Hypothalamus (tissue), 51 donors: ENCODE measurements at places on chromosomes 1 and 21.

DNA sequence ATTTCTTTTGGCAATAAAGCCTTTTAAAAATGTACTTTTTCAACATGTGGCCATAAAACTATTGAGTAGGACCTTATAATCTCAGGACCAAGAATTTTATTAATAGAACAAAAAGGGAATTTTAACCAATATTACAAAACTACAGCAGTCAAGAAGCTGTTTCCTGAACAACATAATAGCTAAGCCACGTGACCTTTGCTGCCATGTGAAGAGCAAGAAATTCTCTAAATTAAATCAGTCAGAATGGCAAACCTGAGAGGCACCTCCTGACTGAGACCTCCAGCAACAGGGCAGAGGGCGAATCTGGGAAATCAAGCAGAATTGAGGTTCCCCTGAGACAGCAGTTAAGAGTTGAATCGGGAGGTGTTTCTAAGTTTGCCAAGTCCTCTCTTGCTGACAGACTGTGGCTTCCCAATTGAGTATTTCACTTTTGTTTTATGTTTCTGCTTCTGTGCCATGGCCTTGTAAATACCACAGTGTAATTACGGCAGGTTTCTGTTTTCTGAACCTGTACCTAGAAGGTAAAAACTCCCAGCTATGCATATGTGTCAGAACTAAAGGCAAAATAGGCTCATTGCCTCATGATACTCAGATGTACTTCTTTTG lies 358.4 kb downstream of the NTNG1 start:
- DNase-seq: no peak

GRCh38 chr1:181406989-181407388 lies 76.3 kb upstream of the CACNA1E start:
- no peak for DNase-seq

DNA sequence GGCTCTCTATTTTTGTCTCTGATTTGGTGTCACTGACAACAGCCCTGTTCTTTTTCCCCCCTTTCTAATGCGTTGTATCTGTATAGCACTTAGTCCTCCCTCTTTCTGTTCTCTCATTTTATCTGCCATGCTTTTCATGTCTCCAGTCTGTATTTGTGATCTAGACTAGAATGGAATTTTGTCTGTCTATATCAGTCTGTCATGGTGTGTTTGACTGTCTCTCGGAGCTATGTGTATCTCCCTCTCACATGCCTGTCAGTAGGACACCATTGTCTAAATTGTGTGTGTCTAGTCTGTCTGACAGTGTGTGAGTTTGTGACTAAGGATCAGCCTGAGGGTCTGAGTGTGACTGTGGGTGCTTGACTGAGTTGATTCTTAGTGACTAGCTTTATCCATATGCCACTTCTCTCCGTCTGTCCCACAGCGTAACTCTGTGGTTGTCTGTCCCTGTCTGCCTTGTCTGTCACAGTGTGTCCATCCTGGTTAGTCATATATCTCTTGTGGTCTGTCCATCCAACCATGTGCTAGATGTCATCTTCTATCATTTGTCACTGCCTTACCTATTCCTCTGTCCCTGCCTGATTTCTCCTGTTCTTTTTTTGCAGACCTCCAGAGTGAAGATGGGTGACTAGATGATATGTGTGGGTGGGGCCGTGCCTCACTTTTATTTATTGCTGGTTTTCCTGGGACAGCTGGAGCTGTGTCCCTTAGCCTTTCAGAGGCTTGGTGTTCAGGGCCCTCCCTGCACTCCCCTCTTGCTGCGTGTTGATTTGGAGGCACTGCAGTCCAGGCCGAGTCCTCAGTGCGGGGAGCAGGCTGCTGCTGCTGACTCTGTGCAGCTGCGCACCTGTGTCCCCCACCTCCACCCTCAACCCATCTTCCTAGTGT lies 1.4 kb upstream of the B4GALT2 start:
- no peak for DNase-seq

GRCh38 chr1:2609319-2610035 lies 22.9 kb downstream of the PRXL2B start:
- no peak for DNase-seq

- no peak for DNase-seq
Measured at GRCh38 chr1:166174108-166174507, 7.3 kb upstream of the FAM78B start.

DNA sequence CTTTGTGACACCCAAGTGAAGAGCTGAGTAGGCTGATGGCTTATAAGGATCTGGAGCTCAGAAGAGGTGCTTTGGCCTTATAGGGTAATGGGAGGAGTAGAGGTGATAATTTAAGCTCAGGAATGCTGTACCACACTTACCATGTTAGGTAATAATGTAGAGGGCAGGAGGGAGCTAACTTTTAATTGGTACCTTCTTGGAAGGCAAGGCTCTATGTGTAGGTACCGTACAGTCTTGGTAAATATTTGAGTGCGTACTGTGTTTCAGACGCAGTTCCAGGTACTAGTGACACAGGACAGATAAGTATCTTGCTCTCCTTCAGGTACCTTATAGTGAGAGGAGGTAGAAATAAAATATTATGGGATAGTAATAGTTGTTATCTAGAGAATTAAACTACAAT lies 16.8 kb downstream of the CAMSAP2 start:
- no peak for DNase-seq

DNA sequence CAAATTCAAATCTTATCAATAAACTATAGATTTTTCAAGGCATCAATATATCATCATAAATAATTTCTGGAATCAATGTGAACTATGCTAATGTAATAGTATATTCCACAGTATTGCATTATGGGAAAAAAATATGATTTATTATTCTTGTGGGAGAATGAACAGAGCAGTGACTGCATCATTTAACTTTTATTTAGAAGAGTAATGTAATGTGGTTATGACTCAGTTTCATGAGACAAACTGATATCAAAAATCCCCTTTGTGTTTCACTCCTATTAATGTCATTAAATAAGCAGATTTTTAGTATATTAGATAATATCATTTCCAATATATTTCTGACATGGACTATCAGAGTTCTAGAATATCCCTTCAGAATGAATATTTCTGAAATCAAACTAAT lies 187.6 kb downstream of the LRRC40 start:
- DNase-seq: no peak

- DNase-seq: no peak
Measured at GRCh38 chr1:31723828-31724359, 20.1 kb upstream of the COL16A1 start.

DNA sequence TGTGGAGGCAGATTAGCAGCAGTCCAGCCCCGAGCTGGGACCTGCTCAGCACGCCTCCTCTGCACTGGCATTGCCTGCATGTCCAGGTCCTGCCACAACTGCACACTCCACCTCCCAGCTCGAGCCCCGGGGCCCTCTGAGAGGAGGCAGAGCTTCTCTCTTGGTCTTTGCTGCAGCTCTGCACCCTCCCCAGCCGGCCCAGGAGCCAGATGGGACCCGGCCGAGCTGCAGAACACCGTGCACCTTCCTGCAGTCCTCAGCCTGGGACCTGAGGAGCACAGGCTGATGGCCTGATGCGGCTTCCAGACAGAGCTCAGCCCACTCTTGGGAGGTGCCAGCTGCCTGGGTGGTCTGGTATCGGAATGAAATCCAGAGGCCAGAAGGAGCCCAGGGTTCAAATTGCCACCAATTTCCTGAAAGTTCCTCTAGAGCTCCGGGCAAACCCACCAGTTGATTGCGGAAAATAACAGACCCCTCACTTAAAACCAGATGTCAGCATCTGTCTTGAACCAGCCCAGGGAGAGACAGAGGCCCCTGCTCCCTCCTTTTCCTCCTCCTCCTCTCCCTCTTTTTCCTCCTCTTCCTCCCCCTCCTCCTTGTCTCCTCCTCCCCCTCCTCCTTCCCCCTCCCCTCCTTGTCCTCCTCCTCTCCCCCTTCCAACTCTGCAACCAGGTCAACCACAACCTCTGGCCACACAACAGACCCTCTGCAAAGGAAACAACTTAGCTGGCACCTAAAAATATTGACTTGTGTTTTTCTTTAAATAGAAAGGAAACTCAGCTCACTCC lies 10.6 kb upstream of the SPSB1 start:
- no peak for DNase-seq

GRCh38 chr1:154176337-154176736 lies 15.6 kb downstream of the TPM3 start:
- DNase-seq: no peak

DNA sequence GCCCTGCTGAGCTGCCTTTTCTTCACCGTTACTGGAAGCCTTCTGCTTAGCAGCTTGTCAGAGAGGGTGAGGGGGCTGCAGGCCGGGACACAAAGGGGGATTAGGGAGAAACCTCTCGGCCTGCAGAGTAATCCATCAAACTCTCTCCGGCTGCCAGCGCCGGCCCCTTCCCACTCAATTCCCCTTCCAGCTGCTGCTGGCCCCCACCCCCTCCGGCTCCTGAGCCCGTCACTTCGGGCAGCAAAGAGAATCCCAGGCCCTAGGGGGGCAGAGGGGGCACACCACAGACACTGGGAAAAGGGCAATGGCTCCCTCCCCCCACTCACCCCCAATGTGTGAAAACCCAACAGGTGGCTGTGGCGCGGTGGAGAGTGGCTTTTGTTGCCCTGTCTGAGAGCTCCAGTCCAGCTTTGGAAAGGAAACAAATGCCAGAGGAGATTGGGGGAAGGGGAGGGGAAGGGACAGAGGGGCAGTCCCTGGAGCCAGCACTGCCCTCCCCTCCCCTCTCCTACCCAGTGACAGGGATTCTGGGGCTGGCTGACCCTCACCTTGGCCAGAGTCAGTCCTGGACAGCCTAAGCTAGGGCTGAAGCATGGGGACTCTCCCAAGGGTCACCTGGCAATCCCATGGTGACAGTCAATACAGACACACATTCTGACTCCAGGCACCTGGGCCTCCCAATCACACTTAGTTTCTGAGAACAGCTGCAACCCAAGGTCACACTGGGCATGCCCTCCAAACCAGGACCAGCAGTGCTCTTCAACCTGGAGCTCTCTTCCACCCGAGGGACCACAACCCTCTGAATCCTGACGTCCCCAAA lies 9.5 kb downstream of the SLC45A3 start:
- no peak for DNase-seq

DNA sequence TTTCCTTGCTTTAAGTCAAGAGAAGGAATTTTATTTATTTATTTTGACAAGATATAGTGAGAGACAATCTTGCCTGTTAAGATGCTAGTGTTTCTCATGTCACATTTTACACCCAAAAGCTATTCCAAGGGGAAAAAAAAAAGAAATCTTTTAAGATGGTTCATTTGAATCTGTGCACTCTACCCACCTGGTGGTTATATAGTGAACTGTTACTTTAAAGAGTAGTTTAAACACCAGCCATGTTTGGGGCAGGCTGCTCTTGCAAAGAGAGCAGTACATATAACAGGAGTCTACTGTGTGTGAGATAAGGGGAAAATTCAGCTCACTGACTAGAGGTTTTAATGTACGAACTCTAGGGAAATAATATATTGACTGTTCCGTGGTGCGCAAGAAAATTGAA lies 3.3 kb upstream of the ELAVL4 start:
- DNase-seq: no peak

DNA sequence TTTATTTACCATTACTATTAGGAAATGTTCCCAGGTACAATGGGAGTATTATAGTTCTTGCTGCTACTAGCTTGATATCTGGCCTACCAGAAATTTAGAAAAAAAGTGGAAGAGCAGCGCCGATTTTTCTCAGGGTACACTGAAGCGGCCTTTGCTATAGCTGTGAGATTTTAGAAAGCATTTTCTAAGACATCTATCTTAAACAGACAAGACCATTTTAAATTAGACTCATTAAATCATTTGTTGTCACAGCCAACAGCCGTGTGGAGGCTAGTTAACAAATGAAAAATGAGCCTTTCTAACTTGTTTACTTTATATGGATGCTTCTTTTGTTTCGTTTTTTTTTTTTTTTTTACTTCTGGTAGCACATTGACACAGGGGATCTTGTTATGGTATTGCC lies 183.2 kb upstream of the ZRANB2 start:
- no peak for DNase-seq

GRCh38 chr1:151347523-151348246 lies 633 bp upstream of the RFX5 start:
- DNase-seq: no peak

DNA sequence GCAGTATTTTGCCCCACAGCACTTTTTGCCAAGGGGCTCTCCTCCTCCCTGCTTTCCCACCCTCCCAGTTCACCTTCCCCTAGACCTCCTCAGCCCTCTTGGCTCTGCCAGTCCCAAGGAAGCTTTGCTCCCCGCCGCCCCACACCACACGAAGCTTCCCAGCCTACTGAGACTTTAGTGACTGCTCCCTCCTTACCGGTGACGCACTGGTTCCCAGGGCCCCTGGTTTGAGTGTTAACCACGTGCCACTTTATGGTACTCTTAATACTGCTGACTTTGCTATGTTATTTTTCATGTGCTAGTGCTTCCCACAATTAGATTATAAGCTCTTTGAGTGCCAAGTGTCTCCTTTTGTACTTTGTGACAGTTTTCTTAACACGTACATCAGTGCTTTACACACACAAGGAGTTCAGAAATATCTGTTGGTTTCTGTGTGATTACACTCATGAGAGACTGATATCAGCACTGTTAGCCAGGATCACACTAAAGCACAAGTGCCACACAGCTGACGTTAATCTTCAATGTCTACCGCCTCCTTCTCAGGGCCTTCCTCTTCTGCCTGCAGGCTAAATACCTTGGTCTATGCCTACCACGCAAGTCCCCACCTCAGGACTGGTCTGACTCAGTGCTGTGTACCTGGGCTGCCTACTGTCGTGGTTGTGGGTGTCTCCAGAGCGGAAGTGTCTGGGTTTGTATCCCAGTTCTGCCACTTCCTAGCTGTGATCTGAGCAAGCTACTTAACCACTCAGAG lies 61.0 kb downstream of the DNTTIP2 start:
- no peak for DNase-seq

DNA sequence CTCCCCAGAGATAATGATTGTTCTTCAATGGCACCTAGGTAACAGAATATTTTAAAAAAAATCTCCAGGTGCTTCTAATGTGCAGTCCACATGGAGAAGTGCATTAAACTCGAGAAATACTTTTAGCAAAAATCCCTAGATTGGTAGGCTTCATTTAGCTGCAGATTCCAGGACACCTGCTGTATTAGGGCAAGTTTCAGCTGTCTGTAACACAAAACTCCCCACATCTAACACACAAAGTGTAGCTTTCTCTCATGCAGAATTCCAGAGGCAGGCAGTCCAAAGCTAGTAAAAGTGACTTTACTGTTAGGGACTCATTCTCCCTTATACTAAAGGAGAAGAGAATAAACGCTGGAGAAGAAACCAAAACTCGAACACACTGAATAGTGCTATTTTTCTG lies 1414.3 kb upstream of the B3GALT2 start:
- no peak for DNase-seq

- DNase-seq: no peak
Measured at GRCh38 chr1:70038025-70038424, 167.4 kb downstream of the LRRC40 start.

DNA sequence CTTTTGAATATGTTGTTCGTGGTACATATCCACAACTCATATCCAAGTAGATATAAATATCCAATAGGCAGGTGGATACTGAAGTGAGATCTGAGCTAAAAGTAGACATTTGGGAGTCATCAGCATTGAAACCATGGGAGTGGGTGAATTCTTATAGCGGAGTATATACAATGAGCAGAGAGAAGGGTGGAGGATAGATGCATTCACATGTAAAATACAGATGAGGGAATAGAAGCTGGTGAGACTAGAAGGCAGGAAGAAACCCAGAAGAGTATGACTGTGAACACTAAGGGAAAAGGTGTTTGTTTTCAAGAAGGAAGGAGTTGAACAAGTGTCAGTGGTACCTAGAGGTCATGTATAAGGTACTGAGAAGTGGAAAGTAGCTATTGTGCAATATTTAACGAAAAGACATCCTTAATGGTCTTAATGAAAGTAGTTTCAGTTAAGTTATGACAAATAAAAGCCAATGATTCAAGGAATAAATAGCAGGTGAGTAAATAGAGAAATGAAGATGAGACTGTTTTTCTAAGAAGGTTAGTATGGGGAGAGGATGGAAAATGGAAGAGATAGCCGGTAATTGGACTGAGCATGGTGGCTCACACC lies 181.6 kb upstream of the CACYBP start:
- DNase-seq: no peak

- no peak for DNase-seq
Measured at GRCh38 chr1:244092293-244092963, 41.3 kb downstream of the ZBTB18 start.
